ENCODE measurements at places on chromosomes 5 and 9.

DNA sequence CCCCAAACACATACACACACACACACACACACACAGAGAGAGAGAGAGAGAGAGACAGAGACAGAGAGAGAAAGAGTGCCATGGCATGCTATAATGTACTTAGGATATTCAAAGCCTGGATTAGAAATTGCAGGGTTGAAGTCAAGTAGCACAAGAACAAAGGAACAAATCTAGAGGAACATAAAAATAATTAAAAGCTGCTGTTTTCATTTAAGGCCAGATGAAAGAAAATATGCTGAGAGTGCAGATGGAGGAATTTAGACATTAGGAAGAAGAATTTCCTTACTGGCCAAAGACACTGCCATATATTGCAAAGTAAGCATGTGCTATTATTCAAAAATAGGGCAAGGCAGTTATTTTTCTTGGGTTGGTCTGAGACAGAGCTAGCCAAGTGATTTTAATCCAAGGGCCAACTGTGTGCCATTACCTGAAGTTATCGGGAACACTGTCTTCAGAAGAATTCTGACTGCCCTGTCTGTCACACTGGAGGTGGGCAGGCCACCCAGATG is 31.7 kb downstream of the HSD17B3 start:
- no peak for DNase-seq

GRCh38 chr5:168790671-168791250 is 211.6 kb upstream of the PANK3 start:
- no peak for DNase-seq

DNA sequence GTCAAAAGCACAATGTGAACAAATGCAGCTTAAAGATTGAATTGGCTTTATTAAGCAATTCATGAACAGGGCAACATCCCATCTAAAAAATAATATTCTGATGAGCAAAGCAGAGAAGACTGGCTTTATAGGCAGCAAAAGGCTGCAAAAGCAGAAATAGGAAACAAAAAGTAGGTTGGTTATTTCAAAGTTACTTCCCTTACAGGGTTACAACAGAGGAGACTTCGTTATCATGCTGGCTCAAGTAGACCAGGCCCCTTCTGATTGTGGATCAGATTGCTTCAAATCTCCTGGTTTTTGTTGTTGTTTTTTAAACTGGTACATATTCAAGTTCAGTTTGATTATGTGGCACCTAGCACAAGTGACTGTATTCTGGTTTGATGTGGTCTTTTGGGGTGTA is 73.1 kb downstream of the MAN2A1 start:
- no peak for DNase-seq

DNA sequence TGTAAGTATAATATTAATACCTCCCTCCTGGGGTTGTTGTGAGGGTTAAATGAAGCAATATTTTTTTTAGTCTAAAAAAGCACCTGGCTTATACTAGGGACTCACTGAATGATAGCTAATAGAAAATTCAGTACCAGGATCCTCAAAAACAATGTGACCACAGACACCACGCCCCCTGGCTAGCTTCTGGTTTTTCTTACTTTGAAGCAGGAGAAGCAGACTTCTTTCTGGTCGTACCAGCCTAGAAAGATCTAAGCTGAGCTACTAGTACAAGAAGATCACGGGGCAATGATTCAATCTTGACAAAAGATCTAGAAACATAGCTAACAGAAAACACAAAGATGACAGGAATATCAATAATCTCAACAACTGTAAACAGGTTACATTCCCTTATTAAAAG is 218.5 kb upstream of the SLC30A5 start:
- no peak for DNase-seq

DNA sequence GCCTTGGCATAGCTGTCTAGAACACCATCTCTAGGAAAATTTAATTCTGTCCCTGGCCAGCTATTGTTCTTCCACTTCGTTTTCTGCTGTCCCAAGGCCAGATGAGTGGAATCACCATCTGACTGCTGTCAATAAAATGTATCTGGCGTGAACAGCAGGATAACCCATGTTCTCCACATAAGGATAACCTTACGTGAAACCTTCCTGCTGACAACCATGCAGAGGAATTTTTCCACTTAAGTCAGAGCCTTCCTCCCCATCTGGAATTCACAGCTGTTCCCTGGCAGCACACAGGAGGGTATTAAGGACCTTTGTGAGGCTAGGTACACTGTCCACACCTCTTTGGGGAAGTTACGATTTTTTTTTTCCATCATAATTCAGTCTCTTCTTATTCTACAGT is 28.6 kb downstream of the RNF44 start:
- no peak for DNase-seq

- DNase-seq: no peak
These were observed 10.1 kb upstream of the GRIA1 start for GRCh38 chr5:153480401-153480800.

DNA sequence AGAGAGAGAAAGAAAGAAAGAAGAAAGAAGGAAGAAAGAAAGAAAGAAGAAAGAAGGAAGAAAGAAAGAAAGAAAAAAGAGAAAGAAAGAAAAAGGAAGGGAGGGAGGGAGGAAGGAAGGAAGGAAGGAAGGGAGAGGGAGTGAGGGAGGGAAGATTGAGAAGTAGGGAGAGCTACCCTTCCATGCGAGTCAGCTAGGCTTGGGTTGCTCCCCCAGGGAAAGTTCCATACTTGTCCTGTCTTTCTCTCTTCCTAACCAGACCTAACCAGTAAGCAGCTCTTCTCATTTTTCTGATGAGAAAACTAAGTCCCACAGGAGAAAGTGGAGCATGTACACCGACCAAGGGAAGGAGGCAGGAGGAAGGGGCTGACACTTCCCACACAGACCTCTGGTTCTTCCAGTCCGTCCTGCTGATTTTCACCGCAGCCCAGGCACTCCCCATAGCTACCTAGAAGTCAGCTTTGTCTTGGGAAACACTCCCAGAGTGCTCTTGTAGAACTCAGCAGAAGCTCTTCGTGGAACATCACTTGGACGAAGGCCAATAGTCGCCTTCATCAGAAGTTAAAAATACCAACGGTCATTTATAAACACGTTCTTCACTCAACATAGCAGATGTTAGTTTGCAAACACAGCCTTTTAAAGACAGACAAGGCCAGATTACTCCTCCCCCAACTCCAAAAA is 29.0 kb upstream of the ENTREP1 start:
- no peak for DNase-seq

- no peak for DNase-seq
These were observed 154.3 kb upstream of the PPP1R2B start for GRCh38 chr5:156695774-156696173.

GRCh38 chr5:131303537-131303936 is 39.7 kb downstream of the CDC42SE2 start:
- no peak for DNase-seq

GRCh38 chr5:135392256-135392655 is 6.8 kb downstream of the MACROH2A1 start:
- no peak for DNase-seq

All from 8988T (cell line).